ENCODE measurements at places on chromosomes 3 and 15.

DNA sequence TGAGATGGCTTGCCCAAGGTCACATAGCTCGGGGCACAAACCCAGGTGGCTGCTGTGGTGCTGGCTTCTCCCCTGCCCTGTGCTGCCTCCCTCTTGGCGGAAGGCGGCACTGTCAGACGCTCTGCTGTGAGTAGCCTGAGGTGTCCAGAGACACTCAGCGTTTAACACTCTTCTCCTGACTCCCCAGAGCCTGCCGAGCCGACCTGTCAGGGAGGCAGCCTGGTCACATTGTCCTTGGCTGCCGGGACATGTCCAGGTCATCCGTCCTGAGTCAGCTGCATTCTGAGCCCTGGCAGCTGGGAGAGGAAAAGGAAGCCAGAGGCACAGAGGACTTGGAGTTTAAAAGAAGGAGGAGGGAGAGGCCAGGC is 4.7 kb downstream of the LMAN1L start:
- DNase-seq = no peak

- DNase-seq = no peak
Measured at GRCh38 chr3:152550284-152550683, 281.6 kb downstream of the MBNL1 start.

DNA sequence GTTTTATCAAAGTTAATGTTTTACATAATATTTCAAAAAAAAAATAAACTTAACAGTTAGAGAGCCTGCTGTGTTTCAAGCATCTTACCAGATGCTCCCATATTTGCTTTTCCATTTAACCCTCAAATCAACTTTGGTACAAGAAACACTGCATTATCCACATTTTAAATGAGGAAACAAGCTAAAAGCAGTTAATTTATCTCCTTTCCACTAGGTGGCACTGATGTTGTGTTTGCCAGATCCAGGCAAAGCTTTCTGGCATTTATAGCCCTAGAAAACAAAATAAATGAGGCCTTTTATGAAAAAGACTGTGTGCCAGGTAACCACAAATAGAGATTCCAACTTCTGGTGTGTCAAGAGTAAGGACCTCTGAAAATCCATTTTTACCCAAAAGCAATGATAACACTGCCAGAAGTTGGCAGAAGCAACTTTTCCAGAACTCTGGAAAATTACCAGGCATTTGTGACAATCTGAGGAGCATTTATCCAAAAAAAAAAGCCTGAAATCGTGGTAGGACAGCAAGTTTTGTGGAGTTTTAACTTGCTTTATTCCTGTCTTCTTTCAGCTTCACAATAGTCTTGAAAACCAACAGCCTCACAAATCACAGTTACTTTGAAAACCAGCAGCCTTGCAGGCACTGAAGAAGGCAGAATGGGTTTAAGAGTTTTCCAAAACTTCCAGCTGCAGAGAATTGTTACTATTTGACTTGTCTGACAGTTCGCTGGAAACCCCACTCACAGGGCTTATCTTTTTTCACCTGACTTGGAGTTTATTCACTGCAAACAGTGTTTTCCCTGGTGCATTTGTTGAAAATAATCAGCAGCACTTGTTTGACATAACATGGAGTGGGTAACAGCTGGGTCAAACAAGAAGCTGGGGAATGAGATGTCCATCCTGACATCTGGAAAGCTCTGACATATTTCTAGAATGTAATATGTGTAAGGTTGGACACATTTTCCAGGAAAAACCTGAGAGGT is 9.2 kb downstream of the FAM162A start:
- no peak for DNase-seq

DNA sequence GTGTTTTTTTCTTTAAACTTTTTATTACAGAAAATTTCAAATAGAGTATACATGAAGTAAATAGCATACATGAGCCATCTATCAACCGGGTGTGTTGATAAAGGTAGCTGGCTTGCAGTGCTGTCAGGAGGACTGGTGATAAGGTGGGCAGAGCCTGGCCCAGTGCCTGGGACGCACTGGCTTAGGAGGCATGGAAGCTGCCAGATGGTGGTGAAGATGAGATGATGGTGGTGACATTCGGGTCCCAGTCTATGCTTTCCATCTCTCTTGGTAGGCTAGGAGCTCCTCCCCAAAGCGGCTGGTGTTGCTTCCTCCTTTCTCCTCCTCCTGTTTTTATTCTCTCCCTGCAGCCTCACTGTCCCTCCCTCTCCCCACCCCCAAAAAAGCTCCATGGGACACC is 101.7 kb downstream of the ADCY5 start:
- no peak for DNase-seq

All from HS-5 (cell line).